ENCODE measurements at places on chromosomes 6 and 20.

GRCh38 chr6:39707962-39708683, 17.1 kb downstream of the KIF6 start:
- no peak for DNase-seq

GRCh38 chr20:60407011-60407771, 449.0 kb downstream of the CDH26 start:
- no peak for DNase-seq

GRCh38 chr6:122404444-122404843, 5.0 kb downstream of the HSF2 start:
- no peak for DNase-seq

- DNase-seq: no peak
These were observed 203.5 kb upstream of the CITED2 start for GRCh38 chr6:139577763-139578604.

GRCh38 chr6:52337633-52338290, 24.2 kb upstream of the PAQR8 start:
- DNase-seq: no peak

GRCh38 chr6:166465003-166465399, 82.3 kb upstream of the MPC1 start:
- DNase-seq: no peak

- DNase-seq: no peak
These were observed 34.0 kb downstream of the ZBTB9 start for GRCh38 chr6:33488339-33488738.

- DNase-seq: no peak
These were observed 104.9 kb downstream of the GJA10 start for GRCh38 chr6:89999154-89999553.

DNA sequence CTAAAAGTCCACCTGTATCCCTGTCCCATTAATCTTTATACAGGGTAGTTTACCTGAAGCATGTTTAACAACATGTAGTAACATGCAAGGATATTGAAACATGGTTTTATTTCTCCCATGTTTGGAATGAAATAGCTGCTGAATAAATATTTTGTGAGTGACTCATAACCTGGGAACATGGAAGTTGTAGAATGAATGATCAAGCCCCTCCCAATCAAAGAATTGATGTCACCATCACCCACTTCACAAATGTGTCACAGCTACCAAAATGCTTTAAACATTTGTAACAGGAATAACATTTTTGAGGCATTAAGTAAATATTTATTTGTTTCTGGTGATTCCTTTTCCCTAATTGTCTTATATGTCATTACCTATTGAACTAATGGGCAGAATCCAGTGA, 58.9 kb upstream of the TNFAIP3 start:
- DNase-seq: no peak

DNA sequence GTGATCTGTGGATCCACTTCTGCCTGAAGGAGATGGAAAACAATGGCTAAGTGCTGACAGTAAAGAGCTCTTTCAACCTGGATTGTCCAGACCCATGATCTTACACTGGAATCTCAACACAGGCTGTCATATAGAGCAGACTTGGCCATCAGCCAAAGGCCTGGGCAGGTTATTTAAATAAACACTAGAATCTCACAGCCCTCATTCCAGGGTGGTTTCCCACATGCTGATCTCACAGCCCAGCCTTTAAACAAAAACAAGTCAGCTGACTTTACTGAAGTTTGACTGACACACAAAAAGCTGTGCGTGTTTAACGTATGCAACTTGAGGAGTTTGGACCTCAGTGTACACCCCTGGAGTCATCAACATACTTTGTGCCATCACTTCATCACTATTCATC, 28.4 kb downstream of the SYNDIG1 start:
- DNase-seq: no peak

- DNase-seq: no peak
These were observed 7.8 kb downstream of the OR2A4 start for GRCh38 chr6:131693384-131693783.

DNA sequence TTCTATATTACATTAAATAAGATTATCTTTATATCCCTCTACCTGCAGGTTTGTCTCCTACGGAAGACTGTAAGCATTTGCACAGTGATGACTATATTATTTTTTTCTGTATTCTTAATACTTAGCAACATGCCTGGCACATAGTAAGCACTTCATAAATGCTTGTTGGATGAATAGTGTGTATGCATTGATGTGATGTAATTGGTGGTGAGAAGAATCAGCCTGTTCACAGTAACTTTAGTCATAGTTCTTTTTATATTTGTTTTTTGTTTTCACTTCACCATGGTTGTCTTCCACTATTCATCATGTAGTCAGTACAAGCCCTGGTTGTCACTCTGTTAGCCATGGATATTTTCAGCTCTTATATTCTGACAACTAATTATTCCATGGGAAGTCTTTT, 184.0 kb upstream of the FLRT3 start:
- no peak for DNase-seq

DNA sequence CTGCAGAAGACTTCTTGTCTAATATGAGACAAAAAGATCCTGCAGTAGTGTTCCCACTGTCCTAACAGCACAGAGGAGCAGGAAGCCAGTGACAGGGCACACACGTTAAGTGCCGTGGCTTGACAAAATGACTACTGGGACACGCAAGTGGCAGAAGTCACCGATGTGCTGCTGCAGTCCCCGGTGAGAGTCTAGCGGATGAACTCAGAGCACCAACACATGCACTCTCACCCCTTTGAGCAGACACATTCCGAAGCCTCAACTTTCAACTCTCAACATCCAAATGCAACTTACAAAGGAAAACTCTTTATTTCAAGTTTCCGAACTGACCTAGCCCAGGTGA, 898 bp downstream of the LAMA4 start:
- no peak for DNase-seq

- DNase-seq: no peak
These were observed 105.0 kb upstream of the QKI start for GRCh38 chr6:163309491-163310026.

DNA sequence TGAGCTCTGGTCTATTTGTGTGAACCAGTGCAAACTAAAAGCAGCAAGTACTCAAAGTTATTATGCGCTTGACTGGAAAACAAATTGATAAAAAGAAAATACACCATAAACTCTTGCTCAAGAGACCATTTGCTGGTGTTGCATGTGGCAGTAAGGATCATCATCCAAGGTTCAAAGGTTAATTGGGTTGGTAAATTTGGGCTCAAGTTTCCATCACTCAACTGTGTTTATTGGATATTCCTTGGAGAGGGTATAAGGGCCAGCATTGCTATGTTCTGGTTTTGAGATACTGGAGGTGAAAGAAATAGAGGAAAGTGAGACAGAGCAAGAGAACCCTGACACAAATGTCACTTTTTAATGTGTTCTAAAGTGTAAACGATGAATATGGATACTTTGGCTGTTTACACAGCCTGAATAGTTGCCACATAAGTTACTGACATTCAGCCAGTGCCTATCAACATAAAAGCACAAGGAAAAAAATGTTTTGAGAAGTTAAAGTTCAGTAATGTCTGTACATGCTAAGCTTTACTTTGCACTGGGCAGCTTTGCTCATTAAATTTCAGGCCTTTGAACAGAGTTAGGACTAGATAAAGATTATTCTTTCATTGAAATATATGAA, 736.1 kb downstream of the HDGFL1 start:
- no peak for DNase-seq

- no peak for DNase-seq
These were observed 263.9 kb downstream of the FARS2 start for GRCh38 chr6:5525209-5525608.

GRCh38 chr6:131377112-131377705, 195.8 kb upstream of the ARG1 start:
- no peak for DNase-seq
